ENCODE measurements at places on chromosomes 7 and 10.
A peak's percentile ranks its signal among the peaks of the same experiment; 100 is the strongest.

DNA sequence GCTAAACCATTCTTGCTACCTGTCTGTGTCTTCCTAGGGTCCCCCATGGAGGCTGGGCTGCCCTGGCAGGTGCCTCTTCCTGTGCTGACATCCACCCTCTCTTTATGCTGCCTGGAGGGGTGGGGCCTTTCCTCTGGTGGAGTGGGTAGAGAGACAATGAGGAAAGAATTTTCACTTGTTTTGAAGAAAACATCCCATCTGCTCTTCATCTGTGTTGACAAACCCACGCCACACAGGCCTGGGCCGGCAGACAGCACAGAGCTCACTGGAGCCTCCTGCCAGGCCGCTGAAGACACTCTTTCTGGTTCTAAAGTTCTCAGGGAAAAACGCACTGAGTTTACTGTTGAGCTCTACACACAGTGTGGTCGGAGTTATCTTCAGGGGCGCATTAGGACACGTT is 328.2 kb downstream of the GLRX3 start:
- no peak for DNase-seq

DNA sequence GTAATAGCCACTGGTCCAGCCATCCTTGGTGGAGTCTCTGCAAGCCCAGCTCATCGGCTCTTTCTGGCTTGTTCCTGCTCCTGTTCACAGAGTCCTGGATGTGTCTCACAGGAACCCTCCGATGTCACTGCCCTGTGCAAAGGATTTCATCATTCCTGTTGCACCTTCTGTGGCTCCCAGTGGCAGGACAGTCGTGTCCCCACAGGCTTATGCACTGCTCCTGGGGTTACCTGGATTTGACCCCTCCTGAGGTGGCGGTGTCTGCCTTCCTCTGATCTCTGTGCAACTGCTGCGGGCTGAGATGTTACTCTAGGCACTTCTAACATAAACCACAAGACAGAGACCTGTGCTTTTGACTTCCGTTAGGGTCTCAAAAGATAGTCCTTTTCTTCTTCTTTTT is 30.6 kb downstream of the APBB1IP start:
- no peak for DNase-seq

DNA sequence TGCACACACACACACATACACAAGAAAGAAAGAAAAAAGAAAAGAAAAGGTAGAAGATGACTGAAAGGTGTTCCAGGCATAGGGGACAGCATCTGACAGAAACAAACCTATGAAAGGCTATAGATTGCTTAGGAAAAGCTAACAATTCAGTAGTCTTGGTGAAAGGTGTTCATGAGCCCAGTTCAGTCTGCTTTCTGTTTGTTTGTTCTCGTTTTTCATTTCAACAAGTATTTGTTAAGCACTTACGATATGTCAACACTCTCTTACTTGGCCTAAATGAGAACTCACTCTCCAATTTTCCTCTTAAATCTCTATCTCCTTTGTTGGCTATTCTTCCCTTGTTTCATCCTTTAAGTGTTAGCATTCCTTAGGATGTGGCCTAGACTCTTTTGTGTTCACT is 133.2 kb downstream of the GRM8 start:
- no peak for DNase-seq

DNA sequence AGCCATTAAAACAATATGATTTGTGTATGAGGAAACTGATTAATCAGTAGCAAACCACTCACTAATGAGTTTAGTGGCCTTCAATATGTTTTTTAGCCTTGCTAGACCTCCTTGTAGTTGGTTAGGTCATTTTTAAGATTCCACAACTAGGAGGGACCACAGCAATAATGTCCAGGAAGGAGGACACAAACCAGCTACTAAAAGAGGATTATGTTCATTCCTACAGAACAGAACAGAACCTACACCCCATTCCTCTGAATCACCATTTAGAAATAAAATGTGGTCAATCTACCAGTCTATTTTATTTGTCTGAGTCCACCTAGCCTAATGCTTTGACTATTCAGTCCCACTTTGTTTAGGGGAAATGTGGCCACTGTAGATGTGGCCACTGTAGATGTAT is 226.3 kb downstream of the GLI3 start:
- DNase-seq, result no peak

DNA sequence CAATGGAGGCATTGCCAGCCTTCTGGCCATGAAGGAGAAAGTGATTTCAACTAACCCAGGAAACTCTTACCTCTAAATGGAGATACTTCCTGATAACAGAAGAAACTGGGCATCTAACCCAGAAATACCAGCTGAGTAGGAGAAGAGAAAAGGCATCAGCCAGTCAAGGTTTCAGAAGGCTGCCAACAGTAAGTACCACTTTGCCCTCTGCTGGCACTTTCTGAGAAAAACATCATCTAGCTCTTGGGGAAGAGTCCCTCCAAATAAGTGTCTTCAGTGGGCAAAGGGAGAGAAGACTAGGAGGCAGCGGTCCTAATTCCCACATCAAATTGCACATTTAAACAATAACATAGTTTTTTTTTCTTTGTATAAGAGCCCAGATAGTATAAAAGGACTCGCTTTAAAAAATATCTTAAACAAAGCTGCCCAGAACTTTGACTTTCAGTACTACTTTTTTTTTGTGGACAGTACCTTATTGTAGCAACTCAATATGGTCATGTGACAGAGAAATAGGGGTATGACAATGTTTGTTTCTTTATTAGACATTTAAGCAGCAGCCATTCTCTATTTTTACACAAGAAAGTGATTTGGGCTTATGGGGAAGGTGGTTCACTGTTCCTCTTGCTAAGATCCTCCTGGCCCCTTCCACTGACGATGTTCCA is 157.3 kb downstream of the CTTNBP2 start:
- no peak for DNase-seq

GRCh38 chr7:99340659-99341058 is 15.0 kb downstream of the ARPC1A start:
- no peak for DNase-seq

- DNase-seq, result no peak
These were observed 38.0 kb upstream of the CACNA2D1 start for GRCh38 chr7:82481499-82482097.

DNA sequence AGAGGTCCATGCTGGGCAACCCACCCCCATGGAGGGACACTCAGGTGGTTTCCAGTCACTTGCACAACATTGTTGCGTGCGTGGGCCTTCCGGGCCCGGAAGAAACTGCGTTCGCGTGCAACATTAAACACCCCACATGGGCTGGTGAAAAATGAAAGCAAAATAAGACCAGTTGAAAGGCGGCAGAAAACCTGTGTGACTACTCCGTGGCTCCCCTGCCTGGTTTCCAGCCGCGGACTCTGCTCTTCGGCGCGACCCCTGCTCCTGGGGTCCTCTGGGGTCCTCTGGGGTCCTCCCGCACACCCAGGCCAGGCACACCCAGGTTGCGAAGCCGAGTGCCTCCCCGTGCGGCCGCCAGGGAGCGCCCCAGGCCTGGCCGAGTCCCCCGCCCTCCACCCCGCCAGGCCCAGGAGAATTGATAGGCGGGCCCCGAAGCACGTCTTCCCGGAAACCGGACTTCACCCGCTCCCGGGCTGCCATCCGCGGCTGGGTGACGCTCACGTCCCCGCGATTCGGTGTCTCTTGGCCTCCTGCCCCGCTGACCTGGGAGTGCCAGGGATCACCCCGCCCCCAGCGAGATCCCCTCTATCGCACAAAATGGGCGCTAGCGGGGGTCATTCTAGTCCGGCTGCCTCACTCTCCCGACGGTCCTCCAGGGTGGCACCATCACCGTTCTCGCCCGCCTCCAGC is 1.9 kb upstream of the SH2D4B start:
- peak; percentile 61 for DNase-seq

- no peak for DNase-seq
These were observed 1.6 kb downstream of the GTF2IRD1 start for GRCh38 chr7:74455291-74455804.

DNA sequence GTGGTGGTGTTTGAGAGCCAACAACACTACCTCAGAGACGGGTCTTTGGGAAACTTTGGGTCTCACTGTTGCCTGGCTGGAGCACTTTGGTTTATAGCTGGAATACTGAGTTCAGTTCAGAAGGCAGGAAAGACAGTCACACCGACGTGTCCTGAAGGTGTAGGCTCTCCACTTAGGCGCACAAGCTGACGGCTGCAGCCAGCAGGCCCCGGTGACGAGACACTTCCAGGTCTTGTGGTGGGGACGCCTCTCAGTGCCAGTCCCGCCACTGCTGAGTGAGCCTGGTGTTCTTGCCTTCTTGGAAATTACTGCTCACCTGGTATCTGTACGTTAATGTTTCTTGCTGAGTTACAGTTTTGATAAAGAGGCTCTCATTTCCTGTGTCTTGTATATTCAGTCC is 74.0 kb downstream of the WDR37 start:
- DNase-seq, result no peak

DNA sequence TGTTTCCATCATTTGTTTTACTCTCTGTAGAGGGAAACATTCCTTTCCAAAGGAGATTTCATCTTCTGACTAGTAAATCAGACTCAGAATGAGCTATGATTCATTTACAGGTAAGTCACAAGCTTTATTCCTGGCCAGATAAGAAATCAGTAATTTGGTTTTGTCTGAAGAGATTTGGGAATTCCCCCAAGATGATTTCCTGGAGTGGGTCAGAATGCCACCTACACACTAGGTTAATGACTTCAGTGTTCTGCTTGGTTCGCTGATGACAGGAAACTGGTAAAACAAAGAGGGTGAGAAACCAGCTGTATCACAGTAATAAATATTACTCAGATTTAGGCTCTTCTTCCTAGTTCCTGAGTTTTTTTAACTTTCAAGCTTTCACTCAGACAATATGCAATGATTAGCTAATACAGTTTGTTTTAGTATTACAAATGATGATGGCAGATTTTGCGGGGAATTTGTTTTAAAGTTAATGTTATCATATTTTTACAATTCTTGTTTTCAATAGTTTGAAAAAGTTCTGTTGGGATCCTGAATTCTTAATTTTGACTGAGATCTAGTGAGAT is 8.3 kb upstream of the ASZ1 start:
- no peak for DNase-seq

DNA sequence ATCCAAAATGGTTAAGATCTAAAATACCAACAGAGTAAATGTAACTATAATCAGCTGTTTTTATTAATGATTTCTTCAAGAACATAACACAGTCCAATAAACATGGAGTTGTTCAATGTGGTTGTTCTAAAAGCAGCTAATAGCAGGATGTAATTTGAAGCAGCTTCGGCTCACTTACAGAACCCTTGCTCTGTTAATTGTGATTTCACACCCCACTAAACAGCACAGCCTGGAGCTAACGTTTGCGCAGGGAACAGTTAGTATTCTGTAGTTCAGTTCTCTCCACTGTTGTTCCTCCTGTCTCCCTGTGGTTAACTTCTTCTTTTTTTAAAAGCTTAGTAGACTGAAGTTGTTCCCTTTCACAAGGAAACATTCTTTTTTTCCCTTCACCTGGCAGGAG is 104.0 kb downstream of the GRM3 start:
- DNase-seq, result no peak

- DNase-seq, result no peak
These were observed 358.9 kb downstream of the FRMD4A start for GRCh38 chr10:13971601-13972475.

GRCh38 chr10:16439295-16439694 is 2.5 kb downstream of the PTER start:
- DNase-seq, result no peak

DNA sequence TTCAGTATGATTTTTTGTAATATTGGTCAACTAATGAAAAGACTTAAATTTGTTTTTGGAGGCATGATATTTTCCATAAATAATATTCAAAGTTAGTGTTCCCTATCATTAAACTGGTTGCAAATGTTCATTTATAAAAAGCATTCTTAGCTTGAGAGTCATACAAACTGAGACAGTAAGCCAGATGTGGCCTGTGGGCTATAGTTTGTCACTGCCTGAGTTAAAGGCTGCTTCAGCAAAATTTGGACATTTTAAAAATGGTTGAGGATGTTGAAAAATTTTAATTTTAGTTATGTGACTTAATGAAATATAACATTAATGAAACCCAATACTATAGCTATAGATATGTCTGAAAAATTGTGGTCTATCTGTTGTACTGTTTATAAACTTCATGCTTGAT is 180.2 kb upstream of the CACNA2D1 start:
- no peak for DNase-seq

DNA sequence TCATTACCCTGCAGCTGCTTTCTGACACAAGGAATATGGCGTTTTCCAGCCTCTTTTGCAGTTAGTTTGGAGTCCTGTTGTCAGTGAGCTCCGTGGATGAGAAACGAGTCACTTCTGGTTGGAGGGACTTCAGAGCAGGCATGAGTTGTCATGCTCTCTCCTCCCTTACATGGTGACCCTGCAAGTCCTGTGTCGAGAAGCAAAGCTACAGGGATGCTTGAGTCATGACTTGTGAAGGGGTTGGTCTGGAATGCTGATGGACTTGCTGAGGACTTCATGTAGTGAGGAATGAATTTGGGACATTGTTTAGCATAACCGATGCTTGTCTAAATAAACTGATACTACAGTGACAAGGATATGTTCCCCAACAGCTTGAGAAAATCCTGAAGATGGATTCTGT is 108.8 kb downstream of the ADCYAP1R1 start:
- no peak for DNase-seq

- no peak for DNase-seq
These were observed 26.5 kb upstream of the TMEM229A start for GRCh38 chr7:124059375-124059774.

DNA sequence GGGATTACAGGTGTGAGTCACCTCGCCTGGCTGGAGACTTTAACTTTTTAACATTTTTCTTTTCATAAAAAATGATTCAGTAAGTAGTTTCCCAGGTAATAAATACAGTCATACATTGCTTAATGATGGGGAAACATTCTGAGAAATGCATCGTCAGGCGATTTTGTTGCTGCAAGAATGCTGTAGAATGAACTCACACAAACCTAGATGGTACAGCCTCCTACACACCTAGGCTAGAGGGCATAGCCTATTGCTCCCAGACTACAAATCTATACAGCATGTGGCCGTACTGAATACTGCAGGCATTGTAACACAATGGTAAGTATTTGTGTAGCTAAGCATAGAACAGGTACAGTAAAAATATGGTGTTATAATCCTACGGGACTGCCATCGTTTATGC is 108.5 kb upstream of the SFMBT2 start:
- no peak for DNase-seq

DNA sequence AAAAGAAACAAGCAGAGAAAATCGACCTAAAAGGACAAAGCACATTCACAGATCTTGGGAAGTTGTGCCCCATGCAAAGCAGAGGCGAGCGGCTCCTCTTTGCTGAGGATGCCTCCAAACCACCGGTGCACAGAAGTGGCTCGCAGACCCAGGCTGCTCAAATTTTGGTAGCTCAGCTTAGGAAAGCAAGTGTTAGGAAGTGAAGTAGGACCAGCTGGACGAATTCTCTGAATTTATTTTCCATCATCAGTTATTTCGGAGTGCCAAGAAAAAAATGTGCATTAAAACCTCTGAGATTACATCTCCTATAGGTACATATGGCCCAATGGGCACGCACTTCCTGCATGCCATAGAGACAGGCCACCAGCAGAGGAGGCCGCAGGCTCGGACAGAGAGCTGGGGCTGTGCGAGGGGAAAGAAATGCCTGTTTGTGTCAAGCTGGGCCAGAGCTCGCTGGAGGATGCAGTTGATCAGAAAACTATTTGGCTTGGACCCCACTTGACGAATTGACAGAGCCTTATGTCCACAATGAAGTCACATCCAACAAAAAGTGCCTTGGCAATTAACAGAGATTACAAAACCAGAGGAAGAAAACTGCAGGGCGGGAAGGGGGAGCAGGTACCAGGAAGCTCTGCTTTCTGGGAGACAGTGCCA is 122.3 kb upstream of the LYZL2 start:
- DNase-seq, result no peak
